ENCODE measurements at places on chromosomes 7 and 10.

GRCh38 chr7:37505750-37506353 is 57.2 kb upstream of the ELMO1 start:
- DNase-seq, result no peak

GRCh38 chr7:48540746-48541145 is 369.5 kb downstream of the ABCA13 start:
- DNase-seq, result no peak

- DNase-seq, result no peak
These were observed 5.3 kb upstream of the NAT16 start for GRCh38 chr7:101185258-101185839.

GRCh38 chr7:99390941-99391602 is 16.5 kb downstream of the ARPC1B start:
- DNase-seq, result no peak

- no peak for DNase-seq
These were observed 52.4 kb downstream of the CHCHD3 start for GRCh38 chr7:133029463-133029862.

- DNase-seq, result no peak
These were observed 73.7 kb downstream of the CTBP2 start for GRCh38 chr10:125086691-125087090.
